ENCODE measurements at places on chromosomes 12 and 14.

- no peak for DNase-seq
Measured at GRCh38 chr12:76830436-76830835, 48.4 kb downstream of the CSRP2 start.

DNA sequence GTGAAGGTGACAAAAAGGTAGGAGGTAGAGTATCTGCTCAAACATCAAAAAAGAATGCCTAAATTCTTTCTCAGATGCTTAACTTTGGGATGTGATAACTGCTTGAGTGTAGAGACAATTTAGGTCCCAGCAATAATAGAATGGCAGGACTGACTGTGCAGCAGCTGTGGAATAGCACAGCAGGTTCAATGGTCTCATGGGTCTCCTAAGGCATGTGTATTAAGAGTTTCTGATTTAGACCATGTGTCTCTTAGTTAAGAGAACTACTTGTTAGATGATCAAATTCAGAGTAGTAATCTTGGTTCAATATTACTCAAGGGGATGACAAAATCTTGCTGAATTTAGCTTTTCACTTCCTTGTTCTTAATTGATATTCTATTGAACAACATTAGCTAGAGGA is 72.0 kb downstream of the ALX1 start:
- no peak for DNase-seq

DNA sequence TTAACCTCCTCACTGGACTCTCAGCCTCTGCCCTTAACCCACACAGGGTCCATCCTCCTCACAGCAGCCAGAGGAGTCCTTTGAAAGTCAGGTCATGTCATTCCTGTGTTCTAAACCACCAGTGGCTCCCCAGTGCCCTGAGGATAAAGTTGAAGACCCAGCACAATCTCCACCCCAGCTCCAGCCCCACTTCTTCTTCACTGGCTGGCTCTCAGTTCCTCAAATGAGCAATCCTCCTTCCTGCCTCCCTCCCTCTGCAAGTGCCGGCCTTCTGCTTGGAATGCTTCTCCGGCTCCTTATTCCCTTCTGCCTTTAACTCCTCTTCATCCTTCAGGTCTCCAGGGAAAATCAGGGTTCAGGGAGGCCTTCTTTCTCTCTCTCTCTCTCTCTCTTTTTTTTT is 32.0 kb upstream of the SPPL3 start:
- peak; percentile 7 for DNase-seq

GRCh38 chr12:42291680-42292079 is 34.2 kb downstream of the ZCRB1 start:
- DNase-seq, result no peak

DNA sequence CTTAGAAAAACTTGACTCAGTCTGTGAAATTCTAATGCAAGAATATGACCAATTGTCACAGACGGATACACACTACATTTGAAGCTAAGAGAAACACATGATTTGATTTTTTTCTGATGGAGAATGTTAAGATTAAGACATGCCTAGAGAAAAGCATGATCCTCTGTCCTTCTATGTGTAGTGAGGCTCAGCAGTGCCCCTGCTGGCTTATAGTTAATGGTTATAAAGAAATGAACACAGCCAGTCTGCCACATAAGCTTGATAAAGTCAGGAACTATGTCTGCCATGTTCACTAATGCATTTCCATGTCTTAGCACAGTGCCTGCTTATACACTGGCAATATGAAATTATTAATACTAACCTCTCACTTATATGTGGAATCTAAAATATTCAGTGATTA is 168.1 kb upstream of the DAAM1 start:
- DNase-seq, result no peak

DNA sequence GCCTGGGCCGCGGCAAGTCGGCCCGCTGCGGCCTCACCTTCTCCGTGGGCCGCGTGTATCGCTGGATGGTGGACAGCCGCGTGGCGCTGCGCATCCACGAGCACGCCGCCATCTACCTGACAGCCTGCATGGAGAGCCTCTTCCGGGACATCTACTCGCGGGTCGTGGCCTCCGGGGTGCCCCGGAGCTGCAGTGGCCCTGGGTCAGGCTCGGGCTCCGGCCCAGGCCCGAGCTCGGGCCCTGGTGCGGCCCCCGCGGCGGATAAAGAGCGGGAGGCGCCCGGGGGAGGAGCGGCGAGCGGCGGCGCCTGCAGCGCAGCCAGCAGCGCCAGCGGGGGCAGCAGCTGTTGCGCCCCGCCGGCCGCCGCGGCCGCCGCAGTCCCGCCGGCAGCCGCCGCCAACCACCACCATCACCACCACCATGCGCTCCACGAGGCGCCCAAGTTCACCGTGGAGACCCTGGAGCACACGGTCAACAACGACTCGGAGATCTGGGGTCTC is 226.2 kb upstream of the CRY1 start:
- DNase-seq, result no peak

GRCh38 chr14:22375321-22375930 is 213.6 kb downstream of the DAD1 start:
- no peak for DNase-seq

GRCh38 chr12:128025589-128026245 is 241.3 kb upstream of the TMEM132C start:
- no peak for DNase-seq

- DNase-seq, result no peak
Measured at GRCh38 chr14:49497725-49498348, 88.3 kb downstream of the RPS29 start.

DNA sequence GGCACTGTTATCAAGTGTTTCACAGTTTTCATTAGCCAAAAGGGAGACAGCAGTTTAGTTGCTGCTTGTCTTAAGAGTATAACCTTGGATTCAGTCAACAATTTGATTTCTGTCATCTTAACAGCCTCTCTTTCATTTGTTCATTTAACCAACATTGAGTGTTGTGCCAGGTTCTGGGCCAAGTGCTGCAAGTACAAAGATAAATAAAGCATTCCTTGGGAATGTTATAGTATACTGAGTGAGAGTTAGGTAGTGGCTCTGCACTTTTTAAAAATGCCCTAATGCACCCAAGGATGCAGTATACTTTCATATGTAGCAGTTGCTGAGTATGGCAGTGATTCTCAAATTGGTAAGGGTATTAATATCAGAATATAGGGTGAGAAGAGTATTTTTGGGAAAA is 15.4 kb downstream of the APAF1 start:
- no peak for DNase-seq

- DNase-seq, result no peak
Measured at GRCh38 chr14:50932592-50933495, 11.4 kb downstream of the PYGL start.

DNA sequence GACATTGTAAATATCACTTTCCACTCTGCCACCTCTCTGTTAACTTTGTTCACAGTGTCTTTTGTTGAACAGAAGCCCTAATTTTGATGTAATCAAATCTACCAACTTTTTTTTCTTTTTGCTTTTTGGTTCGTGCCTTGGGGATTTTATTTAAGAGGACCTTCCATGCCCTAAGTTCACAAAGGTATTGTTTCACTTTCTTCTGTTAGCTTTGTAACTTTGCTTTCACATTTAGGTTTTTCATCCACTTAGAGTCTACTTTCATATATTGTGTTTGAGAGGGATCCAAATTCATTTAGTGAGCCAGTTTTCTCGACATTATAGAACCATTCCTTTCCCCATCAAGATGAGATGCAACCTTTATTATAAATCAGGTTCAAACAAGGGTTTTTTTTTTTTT is 275.7 kb upstream of the CRY1 start:
- no peak for DNase-seq

- peak; percentile 50 for DNase-seq
Measured at GRCh38 chr14:72643317-72643801, 250.5 kb downstream of the DPF3 start.

DNA sequence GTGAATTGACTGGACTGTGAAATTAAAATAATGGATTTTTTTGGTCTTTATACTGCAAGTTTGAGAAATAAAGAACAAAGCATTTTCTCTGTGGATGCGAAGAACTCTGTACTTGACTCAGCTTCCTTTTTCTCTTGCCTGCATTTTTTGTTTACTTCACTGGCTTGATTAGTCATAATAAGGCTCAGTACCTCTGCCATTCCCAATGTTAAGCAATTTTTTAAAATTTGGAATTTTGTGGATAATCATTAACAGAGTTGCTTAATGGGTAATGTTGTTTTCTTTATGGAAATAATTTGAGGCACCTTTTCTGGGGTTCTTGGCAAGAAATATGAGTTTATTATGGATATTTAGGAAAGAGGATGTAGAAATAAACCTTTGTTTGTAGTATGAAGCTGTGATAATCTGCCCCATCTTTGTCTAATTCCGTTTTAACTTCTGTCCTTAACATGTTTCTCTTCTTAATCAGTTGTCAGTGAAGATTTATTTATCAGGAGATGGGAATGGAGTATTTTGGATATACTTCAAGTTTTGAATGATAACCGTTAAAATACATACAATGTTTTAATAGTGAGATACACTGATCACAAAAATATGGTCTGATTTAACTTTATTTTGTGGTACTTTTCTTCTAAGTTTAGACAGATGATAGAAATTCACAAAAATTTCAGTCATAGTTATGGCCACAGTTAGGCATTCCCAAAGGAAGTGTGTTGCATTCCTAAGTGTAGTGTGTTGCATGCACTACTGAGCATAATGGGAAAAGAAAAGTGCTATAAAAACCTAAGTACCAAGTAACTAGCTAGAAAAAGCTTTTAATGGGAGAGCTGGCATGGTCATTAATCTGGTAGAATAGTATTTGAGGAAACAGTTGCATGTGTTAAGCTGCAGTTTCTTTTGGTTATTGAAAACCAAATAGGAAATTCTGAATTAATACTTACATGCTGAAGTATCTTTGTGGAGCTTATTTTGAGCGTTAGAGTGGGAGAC is 27.7 kb downstream of the WNK1 start:
- no peak for DNase-seq

GRCh38 chr12:50806176-50806575 is 36.5 kb upstream of the TMPRSS12 start:
- DNase-seq, result no peak

GRCh38 chr12:10136637-10137205 is 6.7 kb upstream of the CLEC7A start:
- no peak for DNase-seq

- no peak for DNase-seq
Measured at GRCh38 chr12:120132863-120133385, 16.4 kb upstream of the RAB35 start.

- no peak for DNase-seq
Measured at GRCh38 chr12:121190523-121191031, 19.4 kb upstream of the P2RX4 start.

- DNase-seq, result peak; percentile 80
Measured at GRCh38 chr14:64704143-64704742, at the start of gene PLEKHG3. PLEKHG3 (plus strand) TSS chr14:64704424; CDS start chr14:64727632, 23,208 bp downstream.

DNA sequence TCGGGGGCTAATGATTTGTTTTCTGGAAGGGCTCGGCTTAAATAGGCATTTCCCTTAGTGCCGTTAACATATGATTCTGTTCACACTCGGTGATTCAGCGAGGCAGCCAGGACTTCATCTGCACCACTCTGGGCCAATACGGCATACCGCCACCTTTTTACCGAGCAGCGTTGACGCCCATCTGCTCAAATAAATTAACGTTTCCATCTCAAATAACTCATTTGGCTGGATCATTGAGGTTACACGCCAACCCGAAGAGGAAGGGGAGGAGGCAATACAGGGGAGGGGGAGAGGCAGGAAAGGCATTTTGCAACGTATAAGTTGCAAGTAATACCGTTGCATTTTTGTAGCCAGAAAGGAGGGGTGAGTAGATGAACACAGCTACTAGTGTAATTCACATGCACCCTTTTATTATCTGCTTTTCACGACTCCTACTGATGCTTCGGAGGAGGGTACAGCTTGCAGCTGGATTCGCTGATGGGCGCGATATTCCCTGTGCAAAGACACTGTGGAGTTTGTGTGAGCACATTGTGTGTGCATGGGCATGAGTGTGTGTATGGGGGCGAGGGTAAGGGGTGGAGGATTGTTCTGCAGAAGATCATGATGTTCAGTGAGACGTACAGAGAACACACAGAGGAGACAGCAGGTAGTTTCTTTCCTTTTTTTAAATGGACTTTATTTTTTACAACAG is 45.9 kb downstream of the MAP1LC3B2 start:
- peak; percentile 28 for DNase-seq

- DNase-seq, result peak; percentile 60
Measured at GRCh38 chr14:101177301-101177971, 273.9 kb upstream of the RTL1 start.

DNA sequence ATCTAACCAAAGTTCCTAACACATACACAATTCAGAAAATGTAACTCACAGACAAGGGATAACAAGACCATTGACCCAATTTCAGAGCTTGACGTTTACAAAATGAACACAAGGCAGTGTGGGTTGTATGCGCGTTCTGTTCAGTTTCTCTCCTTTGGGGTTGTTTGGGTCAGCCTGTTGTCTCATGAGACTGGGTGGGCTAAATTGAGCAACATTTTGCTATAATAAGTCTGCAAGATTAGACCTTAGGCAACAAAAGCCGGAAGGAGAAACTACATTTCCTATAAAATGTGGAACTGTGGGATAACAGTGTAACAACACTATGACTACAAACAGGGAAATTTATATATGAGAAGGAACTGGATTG is 18.8 kb upstream of the LTA4H start:
- DNase-seq, result no peak

DNA sequence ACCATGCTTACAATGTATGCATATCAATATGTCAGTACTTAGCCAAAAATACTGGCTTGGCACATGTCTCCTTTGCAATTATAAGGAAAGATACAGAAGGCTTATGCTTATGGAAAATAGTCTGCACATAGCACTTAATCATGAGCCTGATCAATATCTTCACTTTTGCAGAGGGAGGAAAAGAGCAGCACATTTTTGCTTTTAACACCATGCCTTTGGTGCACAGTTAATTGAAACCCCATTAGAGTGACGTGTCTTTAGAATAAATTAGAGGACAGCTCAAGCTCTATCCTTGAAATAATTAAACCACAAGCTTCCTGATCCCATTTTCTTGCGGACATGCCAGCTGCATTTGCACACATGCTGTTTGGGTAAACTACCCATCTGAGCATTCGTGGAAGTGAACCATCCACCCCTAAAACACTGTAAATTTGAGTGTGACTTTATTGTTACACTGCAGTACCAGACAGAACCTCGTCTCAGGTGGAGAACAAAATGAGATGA is 839.9 kb upstream of the MGAT4C start:
- DNase-seq, result no peak

DNA sequence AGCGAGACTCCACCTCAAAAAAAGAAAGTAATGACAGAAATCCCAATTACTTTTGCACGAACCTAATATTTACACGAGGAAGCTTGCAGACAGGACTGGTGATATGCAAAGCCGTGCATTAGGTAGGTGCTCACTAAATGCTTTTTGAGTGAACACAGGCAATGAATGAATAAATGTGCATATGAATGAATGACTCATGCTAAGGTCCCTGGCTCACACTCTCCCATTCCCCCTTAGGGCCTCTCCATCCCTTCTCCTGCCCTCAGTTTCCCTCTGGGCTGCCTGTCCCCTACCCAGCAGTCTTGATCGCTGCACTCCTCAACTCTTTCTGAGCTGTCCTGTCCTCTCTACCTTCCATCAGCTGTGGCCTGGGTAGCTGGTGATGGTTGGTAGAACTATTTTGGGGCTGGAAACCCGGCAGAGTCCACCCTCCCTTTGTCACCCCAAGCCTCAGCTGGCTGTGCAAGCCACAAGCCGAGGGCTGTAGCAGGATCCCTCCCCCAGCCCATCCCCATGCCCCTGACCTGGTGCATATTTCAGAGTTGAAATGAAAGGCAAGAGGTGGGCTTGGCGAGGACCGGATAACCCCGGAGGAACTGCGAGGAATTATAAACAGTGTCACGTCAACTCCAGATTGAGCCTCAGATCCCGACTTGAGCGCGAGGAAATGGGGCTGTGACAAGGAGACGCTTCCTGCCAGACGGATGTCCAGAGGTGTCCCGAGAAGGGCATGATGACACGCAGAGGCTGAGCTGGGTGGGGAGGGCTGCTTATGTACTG is 191.7 kb upstream of the GSC start:
- DNase-seq, result no peak

All from posterior cingulate gyrus (tissue), 11 donors.